ENCODE measurements at places on chromosomes 5 and 9.
A peak's percentile ranks its signal among the peaks of the same experiment; 100 is the strongest.

- DNase-seq: peak; percentile 50
Observed at GRCh38 chr9:135098400-135099105, 11.1 kb downstream of the OLFM1 start.

DNA sequence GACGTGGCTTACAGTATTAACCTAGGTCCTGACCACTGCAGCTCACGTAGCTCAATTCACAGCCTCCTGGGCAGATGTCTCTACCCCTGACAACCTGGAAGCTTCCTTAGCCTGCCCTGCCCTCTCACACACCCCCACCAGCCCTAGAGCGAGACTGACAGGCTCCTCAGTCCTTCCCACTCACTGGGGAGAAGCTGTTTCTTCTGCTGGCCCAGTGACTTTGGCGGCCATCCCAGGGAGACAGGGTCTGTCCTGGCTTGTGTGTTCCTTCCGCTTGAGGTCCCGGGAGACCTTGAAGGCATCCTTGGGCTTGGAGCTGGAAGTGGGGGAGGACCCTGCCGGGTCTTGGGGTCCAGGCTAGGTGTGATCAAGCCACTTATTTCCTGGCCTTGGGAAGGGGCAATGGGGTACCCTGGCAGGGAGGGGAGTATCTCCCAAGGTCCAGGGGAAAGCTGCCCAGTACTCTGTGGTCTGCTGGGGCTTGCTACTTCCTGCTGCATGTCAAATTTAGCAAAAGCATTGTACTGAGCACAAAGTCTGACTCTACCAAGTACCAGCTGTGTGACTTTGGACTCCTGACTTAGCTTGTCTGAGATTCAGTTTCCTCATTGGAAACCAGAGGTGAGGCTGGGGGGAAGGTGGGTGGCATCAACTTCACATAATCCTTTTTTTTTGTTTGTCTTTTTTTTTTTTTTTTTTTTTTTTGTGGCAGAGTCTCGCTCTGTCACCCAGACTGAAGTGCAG lies 1.9 kb downstream of the MIGA2 start:
- no peak for DNase-seq

- no peak for DNase-seq
Observed at GRCh38 chr9:92562461-92562967, 26.7 kb upstream of the ECM2 start.

GRCh38 chr5:126645132-126645531 lies 44.4 kb downstream of the PHAX start:
- no peak for DNase-seq
